Skin of body (tissue), 3 donors: ENCODE measurements at places on chromosomes 1 and 21. TPM values are rescaled to one million over a fixed set of nuclear protein-coding genes. Genes with fewer than 3 reads are reported as not detected.

The FCRL5 gene
- total RNA-seq: 0.10 TPM

DNA sequence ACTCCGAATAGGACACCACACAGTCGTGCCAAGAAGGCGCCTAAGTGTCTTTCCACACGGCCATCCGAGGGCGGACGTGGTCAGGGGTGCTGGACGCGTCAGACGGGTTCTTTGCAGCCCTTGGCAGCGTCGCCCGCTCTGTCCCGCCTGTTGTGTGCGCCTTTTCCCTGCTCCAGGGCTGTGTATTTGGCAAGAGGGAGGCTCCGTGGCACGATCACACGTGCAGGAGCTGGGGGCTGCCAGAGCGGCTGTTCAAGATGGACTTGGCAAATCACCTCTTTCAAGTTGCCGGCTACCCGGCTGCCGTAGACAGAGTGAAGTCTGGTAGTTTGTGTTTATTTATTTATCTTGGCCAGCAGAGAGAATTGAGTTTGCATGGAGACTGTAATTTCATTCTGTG is 31.9 kb downstream of the PRKCZ start:
- DNase-seq: no peak

GRCh38 chr1:26045722-26046245 is at the start of gene SLC30A2:
SLC30A2 (minus strand) TSS chr1:26046118; CDS start chr1:26045896, 222 bp downstream.
- no peak for DNase-seq

The S100A10 gene
- total RNA-seq: 133 TPM

- DNase-seq: no peak
Measured at GRCh38 chr1:67209521-67209920, 43.3 kb downstream of the IL23R start.
